Activated gamma-delta T cell treated with anti-CD3 and anti-CD28 coated beads, Interleukin-2, amount 50 U/mL, for 16 hours (primary cell): ENCODE measurements at places on chromosomes 11 and 22.

DNA sequence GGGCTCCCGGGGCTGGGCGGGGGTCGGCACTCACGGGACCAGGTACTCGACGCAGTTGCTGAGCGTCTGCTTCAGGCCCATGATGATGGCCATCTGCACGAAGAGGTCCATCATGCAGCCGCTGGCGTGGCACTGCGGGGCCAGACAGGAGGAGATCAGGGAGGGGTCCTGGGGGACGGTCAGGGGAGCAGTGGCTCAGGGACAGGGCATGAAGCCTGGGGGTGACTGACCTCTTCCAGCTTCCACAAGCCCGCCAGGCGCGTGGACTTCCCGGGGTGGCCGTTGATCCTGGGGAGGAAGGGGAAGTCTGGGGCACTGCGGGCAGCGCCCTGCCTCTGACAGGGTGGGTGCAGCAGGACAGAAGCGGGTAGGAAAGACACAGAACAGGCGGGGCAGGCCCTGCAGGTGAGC lies 6.1 kb upstream of the SIGIRR start:
- no peak for DNase-seq

DNA sequence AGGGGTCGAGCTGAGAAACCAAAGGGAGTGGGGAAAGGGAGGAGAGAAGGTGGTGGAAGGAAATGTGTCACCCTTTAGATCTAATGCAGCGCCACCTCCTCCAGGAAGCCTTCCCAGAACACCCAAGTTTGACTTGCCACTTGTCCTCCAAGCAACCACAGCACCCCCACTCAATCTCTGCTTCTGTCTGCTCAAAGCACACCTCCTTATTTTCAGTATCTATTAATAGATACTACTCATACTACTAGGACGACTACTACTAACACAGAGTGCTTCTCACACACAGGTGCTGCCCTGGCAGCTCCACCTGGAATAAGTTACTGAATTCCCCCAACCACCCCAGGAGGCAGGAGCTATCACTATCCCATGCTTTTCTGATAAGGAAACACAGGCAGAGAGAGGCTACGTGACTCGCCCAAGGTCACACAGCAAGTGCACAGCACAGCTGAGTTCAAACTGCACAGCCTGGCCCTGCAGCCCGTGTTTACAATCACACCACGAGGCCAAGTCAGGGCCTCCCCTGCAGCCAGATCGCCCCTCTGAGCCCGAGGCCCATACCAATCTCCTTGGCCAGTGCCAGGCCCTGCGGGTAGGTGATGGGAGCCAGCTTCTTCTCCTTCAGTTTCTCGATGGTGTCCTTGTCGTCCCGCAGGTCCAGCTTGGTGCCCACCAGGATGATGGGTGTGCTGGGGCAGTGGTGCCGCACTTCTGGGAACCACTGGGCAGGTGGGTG lies 13.2 kb downstream of the RAC2 start:
- no peak for DNase-seq

GRCh38 chr11:94721565-94722292 lies 46.4 kb upstream of the AMOTL1 start:
- DNase-seq: no peak

DNA sequence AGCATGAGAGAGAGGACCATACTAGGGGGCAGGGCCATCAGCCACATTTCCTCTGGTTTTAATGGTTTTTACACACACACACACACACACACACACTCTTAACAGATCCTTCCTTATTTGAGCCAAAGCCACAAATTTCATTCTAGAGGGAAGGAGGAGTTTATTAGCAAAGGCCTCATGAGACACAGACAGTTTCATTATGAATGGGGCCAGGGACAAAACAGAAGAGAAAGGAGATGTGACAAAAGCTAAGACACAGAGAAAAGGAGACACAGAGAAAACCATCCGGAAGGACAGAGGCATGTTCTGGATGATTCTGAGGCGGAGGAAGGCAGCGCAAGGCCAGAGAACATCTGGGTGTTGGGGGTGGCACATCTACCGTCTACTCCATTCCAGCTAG lies 32.2 kb upstream of the ARFGAP3 start:
- DNase-seq: no peak

DNA sequence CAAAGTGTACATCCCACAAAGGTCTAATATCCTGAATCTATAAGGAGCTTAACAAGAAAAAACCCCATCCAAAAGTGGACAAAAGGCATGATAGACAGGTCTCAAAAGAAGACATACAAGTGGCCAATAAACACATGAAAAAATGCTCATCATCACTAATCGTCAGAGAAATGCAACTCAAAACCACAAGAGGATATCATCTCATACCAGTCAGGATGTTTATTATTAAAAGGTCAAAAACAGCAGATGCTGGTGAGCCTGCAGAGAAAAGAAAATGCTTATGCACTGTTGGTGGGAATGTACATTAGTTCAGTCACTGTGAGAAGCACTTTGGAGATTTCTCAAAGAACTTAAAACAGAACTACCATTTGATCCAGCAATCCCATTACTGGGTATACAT lies 12.7 kb downstream of the LGALS12 start:
- DNase-seq: no peak

DNA sequence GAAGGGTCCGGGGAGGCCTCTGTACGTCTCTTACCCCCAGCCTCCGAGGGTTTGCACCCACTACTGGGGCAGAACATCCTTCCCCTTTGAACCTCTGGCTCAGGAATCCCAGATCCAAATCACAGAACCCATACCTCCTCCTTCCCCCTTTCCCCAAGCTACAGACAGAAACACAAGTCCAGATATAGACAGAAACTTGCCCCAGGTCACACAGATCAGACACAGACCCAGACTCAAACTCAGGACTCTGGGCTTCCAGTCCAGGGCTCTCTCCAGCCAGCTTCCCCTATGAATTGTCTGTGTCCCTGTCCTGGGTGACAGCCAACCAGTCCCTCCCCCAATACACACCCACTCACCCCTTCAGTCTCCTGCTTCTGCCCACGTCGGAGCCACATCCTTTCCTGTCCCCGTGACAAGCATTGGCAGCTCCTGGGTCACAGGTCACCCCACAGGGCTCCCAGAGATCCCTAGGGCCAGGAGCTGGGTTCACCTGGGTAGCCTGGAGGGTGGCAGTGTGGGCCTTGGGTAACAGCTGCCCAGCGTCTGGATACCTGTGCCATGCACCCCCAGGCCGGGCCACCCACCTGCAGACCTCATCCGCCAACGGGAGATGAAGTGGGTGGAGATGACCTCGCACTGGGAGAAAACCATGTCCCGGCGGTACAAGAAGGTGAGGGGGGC lies 772 bp downstream of the TBC1D10C start:
- DNase-seq: no peak

GRCh38 chr22:22910272-22911240 lies 22.9 kb downstream of the IGLL5 start:
- no peak for DNase-seq

GRCh38 chr11:122264121-122264520 lies 148.1 kb upstream of the BLID start:
- DNase-seq: no peak

DNA sequence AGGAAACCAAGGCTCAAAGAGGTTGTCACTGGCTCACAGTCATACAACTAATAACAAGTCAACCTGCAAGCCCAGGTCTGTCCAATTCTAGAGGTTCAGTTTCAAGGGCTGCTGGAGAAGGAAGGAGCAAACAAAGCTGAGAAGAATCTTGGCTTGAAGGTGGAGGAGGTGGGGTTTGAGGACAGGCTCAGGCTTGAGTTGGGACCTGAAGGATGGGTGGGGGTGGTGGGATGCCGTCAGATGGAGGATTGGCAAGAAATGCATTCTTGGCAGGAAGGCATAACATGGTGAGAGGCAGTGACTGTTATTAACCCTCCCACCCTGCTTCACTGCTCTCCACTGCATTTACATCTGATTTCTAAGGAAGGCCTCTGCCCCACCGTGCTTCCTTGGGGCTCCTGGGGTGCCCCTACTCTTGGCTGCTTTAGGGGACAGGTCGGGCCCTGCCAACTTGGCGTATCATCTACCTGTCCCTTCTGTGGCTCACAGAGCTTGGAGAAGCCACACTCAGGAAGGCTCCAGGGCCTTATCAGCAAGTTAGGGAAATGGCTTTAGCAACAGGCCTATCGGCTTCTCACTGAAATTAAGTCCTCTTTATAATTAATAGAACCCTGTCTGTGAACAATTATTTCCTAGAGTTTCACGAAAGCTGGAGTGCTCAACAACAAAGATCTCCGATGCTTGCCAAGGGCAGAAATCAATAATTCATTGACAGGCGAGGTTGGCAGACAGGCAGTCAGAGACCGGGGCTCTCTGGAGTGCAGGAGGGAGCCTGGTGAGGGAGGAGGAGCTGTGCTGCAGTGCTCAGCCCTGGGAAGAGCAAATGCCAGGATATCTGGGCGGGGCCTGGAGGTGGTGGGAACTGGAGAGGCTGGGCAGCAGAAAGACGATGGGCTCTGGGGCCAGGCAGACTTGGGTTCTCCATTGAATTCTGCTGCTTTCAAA lies 84.9 kb upstream of the NARS2 start:
- DNase-seq: no peak

GRCh38 chr11:119990309-119991021 lies 147.4 kb downstream of the TRIM29 start:
- no peak for DNase-seq

- DNase-seq: no peak
These were observed 986.9 kb upstream of the CHORDC1 start for GRCh38 chr11:91209751-91210150.

- no peak for DNase-seq
These were observed 13.5 kb downstream of the MOB2 start for GRCh38 chr11:1473011-1473628.

- DNase-seq: no peak
These were observed 134.2 kb downstream of the RBFOX2 start for GRCh38 chr22:35894464-35894878.

GRCh38 chr22:46867106-46867505 lies 104.7 kb downstream of the TBC1D22A start:
- no peak for DNase-seq

GRCh38 chr11:112293614-112294013 lies 33.0 kb upstream of the PLET1 start:
- DNase-seq: no peak

- no peak for DNase-seq
These were observed 1.2 kb upstream of the CXCR5 start for GRCh38 chr11:118882491-118882890.
